Activated naive CD4-positive, alpha-beta T cell (primary cell): ENCODE measurements at places on chromosomes 1 and 21.

GRCh38 chr1:29599071-29599470 lies 362.7 kb downstream of the PTPRU start:
- DNase-seq, result no peak

DNA sequence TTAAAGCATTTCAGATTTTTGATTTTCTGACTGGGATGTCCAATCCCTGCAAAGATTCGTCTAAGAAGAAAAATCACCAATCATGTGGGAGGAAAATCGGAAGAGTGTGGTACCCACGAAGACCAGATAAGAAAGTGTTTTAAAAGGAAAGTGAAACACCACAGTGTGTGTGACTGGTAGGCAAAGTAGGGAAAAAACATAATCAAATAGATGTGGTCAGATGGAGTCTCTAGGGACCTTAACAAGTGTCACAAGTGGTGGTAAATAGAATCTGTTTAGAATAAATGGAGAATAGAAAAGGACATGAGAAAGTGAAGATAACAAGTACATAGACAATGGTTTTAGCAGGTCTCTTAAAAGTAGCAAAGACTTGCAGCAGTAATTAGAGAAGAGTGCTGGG lies 154.6 kb downstream of the SLC30A10 start:
- no peak for DNase-seq

GRCh38 chr1:170213596-170213995 lies 67.8 kb downstream of the NTMT2 start:
- DNase-seq, result no peak

GRCh38 chr1:33711511-33711910 lies 152.4 kb upstream of the HMGB4 start:
- DNase-seq, result no peak

DNA sequence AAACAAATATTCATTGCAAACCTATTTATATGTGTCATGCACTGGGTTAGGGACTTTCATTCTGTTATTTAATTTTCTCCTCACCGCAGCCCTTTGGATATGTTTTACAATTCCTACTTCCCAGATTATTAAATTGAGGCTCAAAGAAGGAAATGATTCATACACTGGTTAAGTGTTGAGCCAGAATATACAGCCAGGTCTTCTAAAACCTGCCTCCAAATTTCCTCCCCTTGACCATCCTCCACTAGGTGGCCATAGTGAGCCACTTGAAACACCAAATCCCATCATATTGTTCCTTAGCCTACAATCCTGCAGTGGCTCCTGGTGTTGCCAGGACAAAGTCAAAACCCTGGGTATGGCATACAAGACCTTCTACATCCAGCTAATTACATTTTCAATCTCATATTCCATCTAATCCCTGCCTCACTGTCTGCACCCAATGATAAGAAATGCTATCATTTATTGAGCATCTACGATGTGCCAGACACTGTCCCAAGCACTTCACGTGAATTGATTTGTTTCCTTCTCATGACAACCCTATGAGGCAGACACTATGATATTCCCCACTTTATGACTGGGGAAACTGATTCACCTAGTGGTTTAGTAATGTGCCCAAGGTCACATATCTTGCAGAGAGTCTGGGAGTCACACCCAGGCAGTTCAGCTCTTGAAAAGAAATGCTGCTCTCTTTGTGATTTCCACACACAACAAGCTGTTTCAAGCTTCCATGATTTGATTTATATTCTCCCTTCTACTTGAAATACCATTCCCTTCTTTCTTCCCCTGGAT lies 23.6 kb upstream of the KIRREL1 start:
- DNase-seq, result no peak
